Neural progenitor cell (in vitro differentiated cells): ENCODE measurements at places on chromosomes 4 and X.

- peak; percentile 0 for DNase-seq
These were observed 13.5 kb downstream of the MSANTD1 start for GRCh38 chr4:3262208-3263052.

GRCh38 chr4:94880956-94881355, 123.2 kb downstream of the BMPR1B start:
- no peak for DNase-seq

GRCh38 chrX:45715748-45716147, 515.1 kb upstream of the DIPK2B start:
- no peak for DNase-seq

- no peak for DNase-seq
These were observed 101.9 kb upstream of the SLC7A11 start for GRCh38 chr4:138344054-138344453.

DNA sequence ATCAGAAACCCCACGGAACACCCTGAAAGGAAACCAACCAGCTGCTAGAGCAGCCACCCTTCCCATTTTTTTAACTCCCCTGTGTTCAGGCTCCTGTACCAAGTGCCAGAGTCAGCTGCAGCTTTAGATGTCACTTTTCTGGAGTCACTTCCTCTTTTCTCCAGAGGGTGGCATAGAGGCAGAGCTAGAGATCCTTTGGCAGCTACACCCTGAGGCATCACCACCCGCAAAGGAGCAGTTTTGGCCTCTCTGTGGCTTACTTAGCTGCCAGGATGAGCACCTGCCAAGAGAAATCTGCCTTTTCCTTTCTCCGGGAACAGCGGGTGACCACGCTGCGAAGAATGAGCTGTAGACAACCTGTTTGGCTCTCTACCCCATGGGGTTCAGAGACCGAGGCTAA, 58.0 kb upstream of the CHRDL1 start:
- peak; percentile 53 for DNase-seq

- DNase-seq = no peak
These were observed 17.4 kb downstream of the SORCS2 start for GRCh38 chr4:7209699-7210098.

DNA sequence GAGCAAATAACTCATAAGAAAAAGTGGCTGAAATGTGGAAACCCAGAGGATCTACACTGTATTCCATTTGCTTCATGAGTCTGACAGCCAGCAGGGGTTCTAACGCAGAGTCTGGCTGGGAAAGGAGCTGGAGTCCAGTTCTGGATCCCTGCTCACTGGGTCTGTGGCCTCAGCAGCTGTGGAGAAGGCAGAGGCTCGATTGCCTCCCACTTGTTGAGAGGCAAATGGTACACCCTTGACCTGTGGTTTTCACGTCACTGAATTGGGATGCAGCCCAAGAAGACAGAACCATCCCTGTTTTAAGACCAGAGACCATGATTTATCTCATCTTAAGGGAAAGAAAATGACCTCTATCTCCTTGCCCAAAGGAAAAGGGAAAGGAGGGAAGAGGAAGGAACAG, 147.0 kb upstream of the NOCT start:
- no peak for DNase-seq

DNA sequence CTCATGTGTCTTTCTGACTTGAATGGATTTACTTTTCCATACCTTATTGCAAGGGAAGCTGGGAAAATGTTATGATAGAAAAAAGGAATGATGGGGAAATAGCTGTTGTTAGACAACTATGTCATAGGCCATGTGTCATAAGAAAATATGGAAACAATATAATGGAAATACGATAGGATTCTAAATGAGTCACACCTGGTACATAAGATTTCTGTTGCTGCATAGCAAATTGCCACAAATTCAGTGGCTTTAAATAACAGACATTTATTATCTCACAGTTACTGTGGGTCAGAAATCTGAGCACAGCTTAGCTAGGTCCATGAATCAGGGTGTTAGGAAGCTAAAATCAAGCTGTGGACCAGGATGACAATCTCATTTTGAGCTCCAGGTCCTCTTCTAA, 44.6 kb upstream of the ANKRD50 start:
- DNase-seq = no peak

DNA sequence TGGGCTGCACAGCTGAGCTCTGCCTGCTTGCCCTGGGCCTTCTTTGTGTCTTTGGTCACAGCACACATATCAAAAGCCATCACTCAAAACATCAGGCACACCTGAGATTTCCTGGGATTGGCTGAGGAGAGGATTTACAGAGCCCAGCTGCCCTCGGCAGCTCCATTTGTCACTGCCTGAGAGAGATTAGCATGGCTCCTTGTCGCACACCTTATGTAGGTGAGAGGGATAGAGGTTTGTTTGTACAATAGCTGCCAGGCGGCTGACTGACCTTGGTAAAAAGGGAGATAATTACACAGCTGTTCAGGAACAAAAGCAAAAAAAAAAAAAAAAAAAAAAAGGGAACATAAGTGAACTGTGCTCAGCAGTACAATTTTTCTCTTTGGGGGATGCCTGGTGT, 63.2 kb downstream of the MGST2 start:
- no peak for DNase-seq

- no peak for DNase-seq
These were observed 3.8 kb downstream of the HPGDS start for GRCh38 chr4:94338681-94339351.

DNA sequence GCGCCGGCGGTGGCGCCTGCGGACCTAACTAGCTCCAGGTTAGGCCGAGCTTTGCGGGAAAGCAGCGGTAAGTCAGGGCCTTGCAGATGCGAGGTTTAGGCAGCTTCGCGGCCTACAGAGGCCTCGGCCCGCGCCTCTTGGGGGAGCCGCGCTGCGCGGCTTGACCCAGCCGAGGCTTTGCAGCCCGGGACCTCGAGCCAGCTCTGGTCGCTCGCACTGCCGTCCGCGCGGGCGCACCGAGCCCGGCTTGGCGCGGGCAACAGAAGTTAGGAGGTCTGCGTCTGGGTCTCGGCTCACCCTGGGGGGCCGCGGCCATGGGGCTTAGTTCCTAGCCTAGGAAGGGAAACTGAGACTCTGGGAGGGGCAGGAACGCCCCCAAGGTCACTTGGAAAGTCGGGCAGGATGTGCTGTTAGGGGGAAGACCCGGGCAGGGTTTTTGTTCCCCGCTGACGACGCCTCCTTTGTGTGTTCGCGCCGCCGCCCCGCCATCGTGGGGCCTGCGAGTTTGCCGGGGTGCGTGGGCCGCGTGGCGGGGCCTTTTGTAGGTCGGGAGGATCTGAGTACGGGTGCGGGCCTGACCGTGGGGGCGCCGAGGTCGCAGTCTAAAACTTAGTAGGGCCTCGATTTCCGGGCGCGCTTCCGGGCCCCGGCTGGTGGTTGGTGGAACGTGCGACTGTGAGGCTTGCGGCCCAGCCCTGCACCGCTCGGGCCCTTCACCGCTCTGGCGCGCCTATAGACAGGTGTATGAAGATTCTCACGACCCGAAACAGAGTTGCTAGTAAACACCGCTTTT, 482 bp downstream of the RNF4 start:
- DNase-seq = peak; percentile 60

- no peak for DNase-seq
These were observed 1873.7 kb upstream of the IGFBP7 start for GRCh38 chr4:58983887-58984286.

DNA sequence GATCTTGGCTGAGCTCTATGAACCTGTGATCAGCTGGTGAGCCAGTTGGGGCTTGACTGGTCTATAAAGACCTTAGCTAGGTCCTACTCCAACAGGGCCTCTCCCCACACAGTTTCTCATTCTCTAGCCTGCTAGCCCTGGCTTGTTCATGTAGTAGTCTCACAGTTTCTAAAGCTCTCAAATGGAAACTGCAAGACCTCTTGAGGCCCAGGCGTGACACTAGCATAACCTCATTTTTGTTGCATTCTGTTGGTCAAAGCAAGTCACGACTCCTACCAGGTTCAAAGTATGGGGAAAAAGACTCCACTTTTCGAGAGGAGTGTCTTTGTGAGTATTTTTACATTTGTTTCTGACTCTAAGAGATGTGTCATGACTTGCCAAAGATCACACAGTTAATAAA, 50.9 kb downstream of the CEP44 start:
- no peak for DNase-seq

- DNase-seq = no peak
These were observed 965.3 kb downstream of the CCSER1 start for GRCh38 chr4:91092398-91092980.

DNA sequence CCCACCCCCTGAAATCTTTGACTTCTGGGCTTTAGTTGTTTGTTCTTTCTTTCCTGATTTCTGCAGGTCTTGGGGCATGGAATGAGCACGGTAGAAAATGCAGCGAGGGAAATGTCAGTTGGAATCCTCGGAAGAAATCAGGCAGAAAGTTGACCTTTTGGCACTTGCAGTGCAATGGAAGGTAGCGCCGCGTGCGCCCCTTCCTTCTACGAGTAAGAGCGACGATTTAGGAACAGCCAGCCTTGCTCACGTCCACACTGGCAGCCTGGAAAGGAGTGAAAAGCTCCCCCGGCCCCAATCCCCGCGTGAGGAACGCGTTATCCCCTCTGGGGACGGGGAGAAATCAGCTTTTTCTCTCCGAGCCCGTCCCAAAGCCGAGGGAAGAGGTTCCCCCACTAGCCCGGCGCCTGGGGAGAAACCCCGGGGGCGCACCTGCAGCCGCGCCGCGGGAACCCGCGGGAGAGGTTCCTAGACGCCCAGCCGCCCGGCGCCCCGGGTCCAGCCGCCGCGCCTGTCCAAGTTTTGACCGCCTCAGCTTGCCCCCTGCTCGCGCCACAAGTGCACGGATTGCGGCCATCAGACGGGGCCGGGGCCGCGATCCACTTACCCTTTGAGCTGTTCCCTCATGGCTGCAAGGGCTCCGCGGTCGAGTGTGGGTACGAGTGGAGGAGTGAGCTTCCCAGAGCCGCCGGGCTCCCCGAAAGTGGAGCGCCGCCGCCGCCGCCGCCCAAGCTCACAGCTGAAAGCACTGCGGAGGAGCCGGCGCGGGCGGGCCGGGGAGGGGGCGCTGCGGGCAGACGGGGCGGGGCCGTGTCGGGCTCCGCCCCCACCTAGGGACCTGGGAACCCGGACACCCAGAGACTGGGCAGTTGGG, 194.6 kb upstream of the FTHL17 start:
- peak; percentile 75 for DNase-seq

- DNase-seq = no peak
These were observed 57.7 kb downstream of the PRPS1 start for GRCh38 chrX:107686026-107686425.

GRCh38 chr4:87045234-87045558, 110.4 kb downstream of the AFF1 start:
- DNase-seq = no peak

DNA sequence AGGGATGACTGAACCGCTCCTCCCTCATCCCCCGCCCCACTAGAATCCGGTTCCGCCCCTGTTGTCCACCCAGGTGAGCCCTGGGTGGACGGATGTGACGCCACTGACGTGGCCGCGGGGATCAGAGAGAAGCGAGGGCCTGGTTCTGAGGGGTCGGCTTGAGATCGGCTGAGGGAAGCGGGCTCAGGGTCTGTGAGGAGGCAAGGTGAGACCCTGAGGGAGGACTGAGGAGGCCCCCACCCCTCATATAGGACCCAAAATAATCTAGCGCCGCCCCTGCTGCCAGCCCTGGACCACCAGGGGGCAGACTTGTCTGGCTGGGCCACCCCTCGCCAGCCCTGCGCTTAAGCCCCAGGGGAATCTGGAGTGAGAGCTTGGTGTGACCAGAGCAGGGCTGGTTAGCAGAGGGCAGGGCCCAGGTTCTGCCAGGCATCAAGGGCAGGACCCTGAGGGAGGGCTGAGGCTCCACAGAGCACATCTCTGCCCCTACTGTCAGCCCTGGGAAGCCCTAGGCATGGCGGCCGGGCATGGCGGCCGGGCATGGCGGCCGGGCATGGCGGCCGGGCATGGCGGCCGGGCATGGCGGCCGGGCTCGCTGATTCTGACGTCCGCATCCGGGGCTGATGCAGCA, at the start of gene MAGEA8:
Gene MAGEA8 (plus strand): TSS at position 103 of the 631 bp plus-strand sequence. CDS start 3,090 bp downstream, outside the sequence.
- peak; percentile 8 for DNase-seq

DNA sequence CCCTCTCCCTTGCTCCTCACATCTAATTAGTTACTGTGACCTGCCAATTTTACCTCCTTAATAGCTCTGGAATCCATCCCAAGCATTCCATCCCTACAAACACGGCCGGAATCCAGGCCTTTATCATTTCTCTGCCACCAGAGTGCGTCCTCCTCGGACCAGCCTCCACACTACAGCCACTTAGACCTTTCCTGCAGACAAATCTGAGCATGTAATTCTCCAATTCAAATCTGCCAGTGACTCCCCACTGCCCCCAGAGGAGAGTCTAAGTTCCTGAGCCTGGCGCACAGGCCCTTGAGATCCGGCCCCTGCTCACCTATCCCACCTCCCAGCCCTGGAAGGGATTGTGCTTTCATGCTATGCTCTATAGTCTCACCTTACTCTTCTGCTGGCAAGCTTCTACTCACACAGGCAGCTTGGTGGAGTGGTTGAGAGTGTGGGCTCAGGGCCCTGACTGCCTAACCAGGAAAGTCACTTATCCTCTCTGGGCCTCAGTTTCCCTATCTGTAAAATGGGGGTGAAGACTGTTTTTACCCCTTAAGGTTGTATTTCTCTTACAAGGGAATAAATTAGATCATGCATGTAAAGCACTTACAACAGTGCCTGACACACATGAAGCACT, 31.2 kb downstream of the PJA1 start:
- peak; percentile 75 for DNase-seq

DNA sequence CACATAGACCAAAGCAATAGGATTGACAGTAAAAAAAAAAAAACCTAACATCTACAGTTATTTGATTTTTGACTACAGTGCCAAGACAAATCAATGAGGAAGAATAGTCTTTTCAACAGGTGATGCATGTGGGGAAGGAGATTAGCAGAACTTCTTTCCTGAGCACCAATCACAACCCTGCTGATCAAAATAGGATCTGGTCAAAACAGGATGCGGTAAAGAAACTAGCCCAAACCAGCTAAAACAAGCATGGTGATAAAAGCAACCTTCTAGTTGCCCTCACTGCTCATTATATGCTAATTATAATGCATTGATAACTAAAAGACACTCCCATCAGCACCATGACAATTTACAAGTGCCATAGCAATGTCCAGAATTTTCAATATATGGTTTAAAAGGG, 667.5 kb downstream of the GRXCR1 start:
- no peak for DNase-seq

GRCh38 chr4:23920716-23921446, 31.0 kb upstream of the PPARGC1A start:
- DNase-seq = no peak

GRCh38 chrX:13669246-13669737, 16.4 kb downstream of the TCEANC start:
- no peak for DNase-seq
